ENCODE measurements at places on chromosomes 5 and 9.

DNA sequence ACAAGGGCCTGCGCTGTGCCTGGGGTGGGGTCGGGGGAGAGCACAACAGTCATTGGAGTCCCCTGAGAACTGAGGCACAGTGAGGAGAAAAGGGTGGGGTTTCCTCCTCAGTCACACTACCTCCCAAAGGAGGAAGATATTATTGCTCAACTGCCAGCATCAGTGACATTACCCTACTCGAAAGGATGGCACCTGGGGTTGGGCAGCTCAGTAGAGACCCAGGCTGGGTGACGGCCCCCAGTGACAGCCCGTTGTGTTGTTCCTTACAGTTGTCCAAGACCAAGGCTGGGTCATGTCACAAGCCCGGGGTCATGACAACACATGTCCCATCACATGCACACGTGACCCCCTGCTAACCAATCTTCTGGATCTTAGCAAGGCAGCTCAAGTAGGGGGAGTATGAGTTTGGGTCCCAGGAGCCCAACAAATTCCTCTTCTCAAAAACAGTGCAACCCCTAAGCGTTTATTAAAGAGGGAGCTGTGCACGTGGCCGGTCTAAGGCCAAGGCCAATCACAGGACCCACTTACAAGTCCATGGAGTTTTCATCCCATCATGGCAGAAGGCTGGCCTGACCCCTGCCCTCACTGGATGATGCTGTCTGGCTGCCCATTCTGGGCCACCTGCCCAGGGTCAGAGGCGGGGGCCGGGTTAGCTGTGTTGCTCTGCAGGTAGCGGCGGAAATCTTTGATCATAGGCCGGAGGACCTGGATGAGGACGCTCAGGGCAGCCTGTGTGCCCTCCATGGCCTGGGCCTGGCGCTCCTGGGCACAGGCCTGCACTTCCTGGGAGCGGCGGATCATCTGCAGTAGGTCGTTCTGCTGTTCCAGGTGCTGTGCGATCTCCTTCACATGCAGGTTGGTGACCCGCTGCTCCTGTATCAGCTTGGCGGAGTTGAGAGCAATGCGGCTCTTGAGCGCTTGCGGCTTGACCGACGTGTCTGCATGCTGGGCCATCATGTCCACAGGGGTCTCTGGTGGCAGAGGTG lies 4.0 kb downstream of the NAIF1 start:
- DNase-seq, result no peak

DNA sequence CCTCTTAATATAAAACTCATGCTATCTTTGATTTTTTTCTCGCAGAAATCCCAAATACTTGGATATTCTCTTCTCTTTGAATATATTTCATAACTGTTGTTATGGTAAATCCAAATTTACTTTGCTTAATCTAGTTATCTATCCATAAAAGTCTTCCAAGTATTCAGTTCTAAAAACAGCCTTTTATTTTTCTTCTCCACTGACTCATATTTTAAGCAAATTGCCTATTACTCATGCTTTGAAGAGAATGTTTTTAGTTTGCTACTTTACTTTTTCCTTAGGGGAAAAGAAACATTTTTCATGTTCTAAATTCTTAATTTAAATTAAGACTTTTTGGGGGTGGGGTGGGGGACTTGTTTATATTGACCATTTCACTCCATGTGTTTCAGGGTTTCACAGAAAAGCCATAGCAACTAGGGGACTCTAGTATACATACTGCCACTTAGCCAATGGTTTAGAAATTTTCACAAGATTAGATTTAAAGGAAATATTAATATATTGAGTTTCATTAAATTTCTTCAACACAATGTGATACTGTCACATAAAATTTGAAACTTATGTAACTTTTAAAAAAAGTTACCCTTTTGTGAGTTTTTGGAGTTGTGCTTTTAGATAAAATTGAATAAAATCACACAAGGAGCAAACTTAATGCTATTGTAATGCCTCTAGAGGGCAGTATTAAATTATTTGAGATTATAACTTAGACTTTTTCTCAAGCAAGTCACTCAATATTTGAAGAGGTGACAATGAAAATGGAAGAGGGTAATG lies 545.8 kb upstream of the ARRDC3 start:
- no peak for DNase-seq

DNA sequence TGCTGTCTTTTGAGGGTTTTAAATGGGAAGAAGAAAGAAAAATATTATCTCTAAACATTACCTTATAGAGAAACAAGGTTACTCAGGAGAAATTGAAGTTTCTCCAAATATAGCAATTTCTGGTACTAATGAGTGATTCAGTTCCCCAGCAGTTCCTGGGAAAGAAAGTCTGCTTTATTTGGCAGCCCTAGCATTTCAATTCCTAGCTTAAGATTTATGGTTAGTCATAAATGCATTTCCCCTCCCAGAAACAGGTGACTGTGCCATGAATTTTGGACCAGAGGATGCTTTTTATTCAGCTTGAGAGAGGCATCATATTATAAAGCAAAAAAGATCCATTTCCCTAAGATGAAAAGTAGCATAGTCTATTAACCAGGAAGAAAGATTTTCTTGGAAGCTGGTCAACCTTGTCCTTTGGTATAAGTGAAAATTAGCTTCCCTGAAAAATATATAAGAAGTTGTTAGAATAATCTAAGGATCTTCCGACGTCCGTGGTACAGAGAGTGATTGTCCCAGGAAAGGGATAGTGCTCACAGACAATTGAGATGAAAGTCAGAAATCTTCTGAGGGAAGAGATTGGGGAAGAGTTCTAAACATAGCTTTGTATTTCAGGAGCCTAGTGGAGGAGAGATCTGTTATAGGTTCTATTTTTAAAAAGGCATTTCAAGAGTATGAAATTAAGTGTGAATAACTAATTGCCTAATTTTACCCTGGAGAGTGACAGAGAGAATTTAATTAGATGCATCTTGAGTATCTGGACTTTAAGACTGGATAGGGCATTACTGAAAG lies 164.9 kb downstream of the ESM1 start:
- DNase-seq, result peak; percentile 41

GRCh38 chr9:36078051-36078450 lies 41.3 kb downstream of the RECK start:
- DNase-seq, result no peak

DNA sequence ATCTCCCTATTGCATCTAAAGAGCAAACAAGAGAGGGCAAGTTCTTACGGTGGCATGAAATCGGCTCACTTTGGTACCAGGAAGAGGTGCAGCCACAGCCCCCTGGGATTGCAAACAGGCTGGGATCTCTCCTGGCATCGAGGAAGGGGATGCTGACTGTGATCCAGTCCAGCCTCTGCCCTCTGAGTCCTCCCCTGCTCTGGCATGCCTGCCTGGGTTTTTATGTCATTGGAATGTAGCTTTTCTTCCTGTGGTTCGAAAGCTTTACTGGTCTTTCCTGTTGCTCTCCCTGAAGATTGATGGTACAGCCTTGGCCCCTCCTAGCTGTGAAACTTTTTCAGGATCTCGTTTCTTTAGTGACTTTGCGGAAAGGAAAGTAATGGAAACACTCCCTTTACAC lies 6.6 kb downstream of the SLC46A2 start:
- DNase-seq, result no peak

GRCh38 chr9:96423322-96423984 lies 5.3 kb upstream of the ZNF367 start:
- no peak for DNase-seq

DNA sequence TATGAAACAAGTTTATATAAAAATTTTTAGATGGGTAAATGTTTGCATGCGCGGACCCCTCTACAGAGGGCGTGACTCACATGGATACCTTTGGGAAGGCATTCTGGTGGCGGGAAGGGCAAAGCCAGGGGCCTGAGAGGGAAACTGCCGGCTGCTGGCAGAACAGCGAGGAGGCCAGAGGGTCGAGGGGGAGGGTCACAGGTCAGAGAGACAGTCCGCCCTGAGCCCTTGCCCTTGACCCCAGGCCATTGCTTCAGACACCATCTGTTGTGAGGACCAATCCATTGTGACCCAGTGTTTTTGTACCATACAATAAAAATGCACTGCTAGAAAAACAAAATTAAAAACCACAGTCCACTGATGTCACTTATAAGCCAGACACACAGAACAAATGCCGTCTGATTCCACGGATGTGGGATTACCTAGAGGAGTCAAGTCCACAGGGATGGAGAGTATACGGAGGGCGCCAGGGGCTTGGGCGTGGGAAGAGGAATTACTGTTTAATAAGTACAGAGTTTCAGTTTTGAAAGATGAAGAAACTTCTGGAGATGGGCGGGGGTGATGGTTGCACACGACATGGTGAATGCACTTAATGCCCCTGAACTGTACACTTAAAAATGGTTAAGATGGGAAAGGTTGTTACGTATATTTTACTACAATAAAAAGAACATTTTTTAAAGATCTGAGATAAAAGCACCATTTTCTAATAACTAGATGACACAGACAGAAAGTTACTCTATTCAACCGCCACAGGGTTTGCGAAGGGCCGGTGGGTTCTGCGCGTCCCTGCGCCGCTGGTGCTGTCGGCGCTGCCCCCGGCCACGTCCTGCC lies 12.0 kb downstream of the BTNL9 start:
- DNase-seq, result no peak
